ENCODE measurements at places on chromosomes 6 and 20.

DNA sequence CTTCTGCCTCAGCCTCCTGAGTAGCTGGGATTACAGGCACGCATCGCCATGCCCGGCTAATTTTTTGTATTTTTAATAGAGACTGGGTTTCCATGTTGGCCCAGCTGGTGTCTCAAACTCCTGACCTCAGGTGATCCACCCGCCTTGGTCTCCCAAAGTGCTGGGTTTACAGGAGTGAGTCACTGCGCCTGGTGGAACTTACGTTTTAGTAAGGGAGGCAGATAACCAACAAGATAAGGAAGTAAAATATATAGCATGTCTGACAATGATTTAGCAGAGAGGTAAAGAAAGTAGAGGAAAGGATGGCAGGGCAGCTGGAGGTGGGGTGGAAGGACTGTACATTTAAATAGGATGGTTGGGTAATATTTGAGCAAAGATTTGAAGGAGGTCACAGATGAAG lies 12.8 kb upstream of the MYMX start:
- DNase-seq, result no peak

GRCh38 chr6:168164462-168165061 lies 85.5 kb upstream of the FRMD1 start:
- no peak for DNase-seq

GRCh38 chr6:152295920-152296319 lies 341.2 kb downstream of the SYNE1 start:
- no peak for DNase-seq

DNA sequence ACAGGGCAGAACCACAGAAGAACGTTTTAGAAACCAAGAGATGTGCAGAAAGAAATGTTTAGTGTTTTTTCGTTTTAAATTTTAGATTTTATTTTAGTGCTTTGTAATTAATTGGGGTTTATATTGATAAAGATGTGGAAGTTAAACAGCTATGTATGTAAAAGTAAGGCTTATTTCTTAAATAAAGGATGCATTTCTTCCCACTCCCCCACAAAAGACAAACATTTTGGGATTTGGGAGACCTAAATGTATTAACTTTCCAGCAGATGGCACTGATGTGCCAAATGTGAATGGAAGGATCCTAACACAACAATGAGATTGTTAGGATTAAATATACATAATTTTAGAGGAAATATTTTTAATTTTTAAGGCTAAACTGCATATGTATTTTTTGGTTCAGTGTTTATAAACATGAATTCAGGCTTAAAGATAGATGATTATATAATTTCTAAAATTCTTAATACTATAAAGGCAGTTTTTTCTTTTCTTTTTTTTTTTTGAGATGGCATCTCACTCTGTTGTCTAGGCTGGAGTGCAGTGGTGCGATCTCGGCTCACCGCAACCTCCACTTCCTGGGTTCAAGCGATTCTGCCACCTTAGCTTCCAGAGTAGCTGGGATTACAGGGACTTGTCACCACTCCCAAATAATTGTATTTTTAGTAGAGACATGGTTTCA lies 12.0 kb downstream of the PFDN4 start:
- peak; percentile 48 for DNase-seq

DNA sequence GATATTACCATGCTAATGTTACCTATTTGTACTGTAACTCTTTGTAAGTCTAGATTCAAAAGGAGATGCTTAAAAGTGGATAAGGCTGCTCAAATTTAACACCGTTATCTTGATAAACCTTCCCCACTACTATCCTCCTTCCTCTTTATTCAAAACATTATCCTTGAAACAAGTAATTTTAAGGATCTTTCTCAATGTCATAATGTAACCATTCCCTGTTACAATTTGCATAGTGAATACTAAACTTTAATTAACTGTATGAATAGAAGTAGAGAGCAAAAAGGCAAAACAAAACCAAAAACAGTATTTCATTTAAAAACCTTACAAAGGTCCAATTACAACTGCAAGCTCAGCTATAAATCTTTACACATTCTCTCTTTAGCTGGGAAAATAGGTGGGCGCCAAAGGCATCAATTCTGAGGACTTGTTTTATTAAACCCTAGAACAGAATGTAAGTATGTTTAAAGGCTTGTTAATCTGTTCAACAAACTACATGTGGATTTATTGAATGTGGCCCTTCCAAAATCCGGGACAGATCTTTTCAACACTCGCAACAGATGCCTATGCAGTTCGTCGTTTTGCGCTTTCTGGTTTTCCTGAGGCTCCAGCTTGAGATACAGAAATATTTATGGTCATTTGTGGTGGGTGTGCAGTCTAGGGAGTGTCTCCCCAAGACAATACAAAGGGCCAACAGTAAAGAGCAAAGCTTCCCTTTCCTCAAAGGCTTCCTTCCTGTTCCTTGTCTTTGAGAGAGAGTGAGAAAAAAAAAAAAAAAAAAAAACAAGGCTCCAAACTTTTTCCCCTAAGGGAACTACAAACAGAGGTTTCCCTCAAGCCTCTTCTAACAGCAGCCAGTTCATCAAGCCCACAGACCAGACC lies 15.1 kb downstream of the KIF13A start:
- DNase-seq, result no peak

GRCh38 chr20:44916586-44916985 lies 6.7 kb downstream of the PABPC1L start:
- no peak for DNase-seq

All from Ammon's horn (tissue), 1 donor.